ENCODE measurements at places on chromosomes 12 and 14.

GRCh38 chr14:63895510-63895909, 42.7 kb downstream of the SYNE2 start:
- DNase-seq = no peak

DNA sequence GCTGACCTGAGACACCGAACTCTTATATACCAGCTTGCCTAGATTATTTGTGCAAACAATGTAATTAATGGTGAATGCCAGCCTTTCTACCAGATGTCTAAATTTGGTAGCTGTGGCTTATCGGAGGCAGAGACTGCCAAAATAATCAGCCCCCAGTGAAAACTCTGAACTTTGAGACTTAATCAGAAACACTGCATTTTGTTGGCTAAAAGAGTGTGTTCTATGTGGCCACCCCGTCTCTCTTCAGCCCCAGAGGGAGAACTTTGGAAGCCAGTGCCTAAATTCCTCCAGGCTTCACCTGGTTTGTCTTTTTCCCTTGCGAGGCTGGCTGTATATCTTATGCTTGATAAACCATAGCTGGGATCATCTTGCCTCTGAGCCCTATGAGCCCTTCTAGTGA, 90.1 kb downstream of the LMNTD1 start:
- no peak for DNase-seq

DNA sequence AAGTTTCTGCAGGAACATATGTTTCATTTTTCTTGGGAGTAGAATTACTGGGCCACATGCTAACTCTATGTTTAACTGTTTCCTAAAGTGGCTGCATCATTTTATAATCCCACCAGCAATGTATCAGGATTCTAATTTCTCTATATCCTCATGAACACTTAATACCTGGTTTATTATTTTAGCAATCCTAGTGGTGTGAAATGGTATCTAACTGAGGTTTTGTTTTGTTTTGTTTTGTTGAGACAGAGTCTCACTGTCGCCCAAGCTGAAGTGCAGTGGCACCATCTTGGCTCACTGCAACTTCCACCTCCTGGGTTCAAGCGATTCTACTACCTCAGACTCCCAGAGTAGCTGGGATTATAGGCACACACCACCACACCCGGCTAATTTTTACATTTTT, 6.5 kb downstream of the SPTLC2 start:
- no peak for DNase-seq

- no peak for DNase-seq
These were observed 318.0 kb downstream of the BCAT1 start for GRCh38 chr12:24630856-24631255.

GRCh38 chr12:20096430-20096829, 271.9 kb upstream of the PDE3A start:
- no peak for DNase-seq

- DNase-seq = no peak
These were observed 217.8 kb downstream of the KIF26A start for GRCh38 chr14:104356020-104356737.

GRCh38 chr14:80425686-80426085, 214.4 kb upstream of the DIO2 start:
- no peak for DNase-seq

- DNase-seq = peak; percentile 71
These were observed 33.1 kb downstream of the CD9 start for GRCh38 chr12:6233121-6233971.

All from hypothalamus (tissue), 51 donors.